ENCODE measurements at places on chromosomes 6 and 20.

DNA sequence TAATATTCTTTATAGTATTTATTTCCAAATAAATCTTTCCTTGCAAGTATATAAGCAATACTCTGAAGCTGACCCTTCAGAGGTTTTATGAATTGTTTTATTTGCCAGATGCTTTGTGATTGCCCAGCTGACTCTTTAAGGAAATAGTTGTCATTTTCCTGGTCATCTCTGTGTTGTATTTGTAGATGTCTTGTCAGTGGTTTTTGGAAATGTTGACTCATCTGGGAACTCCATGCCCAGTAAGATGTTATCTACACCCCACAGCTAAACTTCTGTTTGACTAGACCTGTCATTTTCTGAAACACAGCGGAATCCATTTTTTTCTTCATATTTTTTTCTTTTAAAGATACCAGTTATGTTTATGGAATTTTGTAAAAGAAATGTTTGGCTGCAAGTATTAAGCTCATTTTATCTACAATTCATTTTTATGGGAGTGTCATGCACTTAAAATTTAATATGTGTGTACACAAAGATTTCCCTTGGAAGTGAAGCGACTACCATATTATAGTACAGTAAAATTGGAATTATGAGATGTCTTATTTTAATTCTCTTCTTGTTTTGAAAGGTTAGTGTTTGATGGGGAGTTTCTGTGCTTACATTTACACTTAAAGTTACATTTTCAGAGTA is 491.0 kb downstream of the NKAIN2 start:
- no peak for DNase-seq

GRCh38 chr20:50861012-50861411 is 66.2 kb downstream of the BCAS4 start:
- DNase-seq = no peak

DNA sequence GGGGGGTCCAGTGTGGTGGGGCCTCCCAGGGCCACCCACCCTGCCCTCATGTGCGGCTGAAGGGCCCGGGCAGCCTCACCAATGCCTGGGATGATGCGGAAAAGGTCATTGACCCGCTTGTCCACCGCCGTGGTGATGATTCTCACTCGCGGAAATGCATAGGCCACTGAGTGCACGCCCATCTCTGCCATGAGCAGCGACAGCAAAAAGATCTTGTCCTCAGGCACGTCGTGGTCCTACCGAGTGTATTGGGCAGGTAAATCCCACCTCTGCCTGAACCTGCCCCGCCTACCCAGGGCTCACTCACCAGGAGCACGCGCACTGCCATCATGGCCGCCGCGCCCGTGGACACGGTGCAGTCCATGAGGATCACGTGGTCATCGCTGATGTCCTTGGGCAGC is 16.1 kb downstream of the UCKL1 start:
- no peak for DNase-seq

DNA sequence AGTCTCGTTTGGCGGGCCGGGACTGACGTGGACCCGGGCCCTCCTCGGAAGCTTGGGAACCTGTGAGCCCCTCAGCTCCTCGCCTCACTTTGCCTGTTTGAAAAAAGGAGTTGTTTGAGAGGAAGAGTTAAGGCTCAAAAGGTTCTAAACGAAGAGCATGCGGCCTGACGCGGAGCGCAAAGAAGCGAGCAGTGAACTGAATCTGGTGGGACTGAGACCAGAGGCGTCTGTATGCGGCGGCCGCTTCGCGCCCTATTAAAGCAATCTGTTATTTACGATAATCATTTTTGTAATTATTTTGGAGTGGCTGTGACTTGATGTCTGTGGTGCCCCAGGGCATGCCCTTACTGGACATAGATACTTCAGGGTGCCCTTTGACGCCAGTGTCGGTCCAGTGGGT is 3.3 kb upstream of the TFAP2C start:
- no peak for DNase-seq

- DNase-seq = no peak
These were observed 13.5 kb downstream of the ZMYND8 start for GRCh38 chr20:47343007-47343472.

- peak; percentile 23 for DNase-seq
These were observed 11.0 kb downstream of the SLC29A1 start for GRCh38 chr6:44234101-44235025.

DNA sequence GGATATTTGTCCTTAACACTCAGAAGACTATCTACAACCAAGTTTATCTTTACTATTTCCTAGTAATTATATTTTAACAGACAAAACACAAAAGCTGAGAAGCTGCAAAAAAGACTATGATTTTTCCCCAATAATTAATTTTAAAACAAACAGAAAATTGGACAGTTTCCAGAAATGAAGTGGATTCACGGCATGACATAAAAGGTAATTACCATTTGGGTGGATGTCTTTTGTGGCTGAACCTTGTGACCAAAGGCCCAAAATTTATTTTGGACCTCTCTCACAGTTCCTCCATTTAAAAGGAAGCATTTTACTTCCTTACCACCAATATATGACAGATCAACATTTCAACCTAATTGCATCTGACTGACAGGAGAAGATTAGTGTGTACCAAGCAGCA is 90.2 kb downstream of the GMDS start:
- no peak for DNase-seq

GRCh38 chr20:38883081-38883980 is 42.9 kb upstream of the FAM83D start:
- no peak for DNase-seq

DNA sequence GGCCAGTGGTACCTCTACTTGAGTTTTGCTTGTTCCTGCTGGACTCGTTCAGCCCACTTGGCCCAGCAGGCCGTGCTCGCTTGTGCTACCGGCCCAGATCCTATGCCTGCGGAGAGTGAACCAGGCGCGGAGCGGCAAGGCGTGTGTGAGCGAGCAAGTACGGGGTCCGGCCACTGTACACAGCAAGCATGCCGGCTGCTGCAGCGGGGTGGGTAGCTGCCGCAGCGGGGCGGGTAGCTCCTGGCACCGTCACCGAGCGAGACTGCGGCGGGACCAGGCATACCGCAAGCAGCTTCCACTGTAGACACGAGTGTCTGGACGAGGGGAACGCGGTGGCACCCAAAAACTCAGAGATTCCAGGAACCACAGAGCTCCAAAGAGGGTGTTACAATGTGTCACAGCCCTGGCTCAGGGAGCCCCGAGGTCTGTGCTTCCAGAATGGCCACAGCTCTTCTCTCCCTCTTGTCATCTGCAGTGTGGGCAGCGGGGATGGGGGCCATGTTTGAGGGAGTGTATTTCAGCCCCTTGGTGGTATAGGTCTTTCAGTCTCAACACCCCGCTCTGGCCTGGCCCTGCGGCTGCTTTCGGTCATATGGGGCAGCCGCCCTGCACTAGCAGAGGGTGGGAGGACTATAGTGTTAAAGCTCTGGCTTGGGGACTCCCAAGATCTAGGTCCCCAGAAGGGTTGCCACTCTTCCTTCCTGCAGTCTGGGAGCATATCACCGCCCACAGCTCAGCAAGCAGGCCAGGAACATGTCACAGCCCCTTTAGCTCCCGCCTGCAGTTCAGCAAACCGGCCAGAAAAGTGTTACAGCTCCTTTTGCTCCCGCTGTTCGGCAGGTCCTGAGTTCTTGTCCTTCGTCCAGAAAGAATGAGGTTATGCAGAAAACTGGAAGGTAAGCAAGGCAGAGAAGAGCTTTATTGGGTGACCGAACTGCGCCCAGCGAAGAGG is 6.1 kb upstream of the RWDD1 start:
- DNase-seq = no peak

GRCh38 chr6:93388070-93388469 is 31.3 kb downstream of the EPHA7 start:
- DNase-seq = no peak

DNA sequence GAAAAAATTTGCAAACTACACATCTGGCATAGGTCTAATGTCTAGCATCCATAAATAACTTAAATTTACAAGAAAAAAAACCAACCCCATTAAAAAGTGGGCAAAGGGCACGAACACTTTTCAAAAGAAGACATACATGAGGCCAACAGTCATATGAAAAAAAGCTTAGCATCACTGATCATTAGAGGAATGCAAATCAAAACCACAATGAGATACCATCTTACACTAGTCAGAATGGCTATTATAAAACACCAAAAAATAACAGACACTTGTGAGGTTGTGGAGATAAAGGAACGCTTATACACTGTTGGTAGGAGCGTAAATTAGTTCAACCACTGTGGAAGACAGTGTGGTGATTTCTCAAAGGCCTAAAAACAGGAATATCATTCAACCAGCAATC is 33.7 kb upstream of the EPB41L2 start:
- DNase-seq = no peak

GRCh38 chr20:62797671-62798532 is 1.6 kb downstream of the MRGBP start:
- DNase-seq = no peak

GRCh38 chr6:138492871-138493270 is 6.4 kb downstream of the NHSL1 start:
- DNase-seq = no peak

GRCh38 chr6:111711984-111712752 is 106.5 kb upstream of the TRAF3IP2 start:
- no peak for DNase-seq
